ENCODE measurements at places on chromosomes 3 and 15. TPM values are rescaled to one million over a fixed set of nuclear protein-coding genes. Genes with fewer than 3 reads are reported as not detected.

DNA sequence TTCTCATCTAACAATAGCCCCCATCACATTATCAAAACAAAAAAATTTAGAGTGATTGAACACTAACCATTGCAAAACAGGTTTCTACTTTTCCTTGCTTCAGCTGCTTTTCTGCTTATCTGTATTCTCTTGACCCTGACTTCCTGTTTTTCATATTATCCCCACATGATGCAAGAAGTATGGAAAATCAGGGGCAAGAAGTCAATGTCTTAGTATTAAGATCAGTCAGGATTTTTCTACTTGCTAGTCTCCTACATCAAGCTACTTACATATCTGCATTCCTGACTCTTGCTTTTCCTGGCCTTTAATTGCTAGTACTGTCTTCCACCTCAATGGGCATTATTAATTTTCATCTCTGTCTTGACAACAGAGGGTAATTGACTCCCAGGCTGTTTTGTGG is 300.2 kb downstream of the OTOL1 start:
- DNase-seq = no peak

- no peak for DNase-seq
Measured at GRCh38 chr3:159273608-159274007, 471.8 kb downstream of the MFSD1 start.

- peak; percentile 56 for DNase-seq
Measured at GRCh38 chr15:39580485-39581241, at the start of gene THBS1. Gene THBS1, plus strand, starts transcription at chr15:39581079. Its CDS starts 779 bp downstream, at chr15:39581858.

GRCh38 chr3:122258757-122259371 is 66.2 kb upstream of the CSTA start:
- DNase-seq = no peak

DNA sequence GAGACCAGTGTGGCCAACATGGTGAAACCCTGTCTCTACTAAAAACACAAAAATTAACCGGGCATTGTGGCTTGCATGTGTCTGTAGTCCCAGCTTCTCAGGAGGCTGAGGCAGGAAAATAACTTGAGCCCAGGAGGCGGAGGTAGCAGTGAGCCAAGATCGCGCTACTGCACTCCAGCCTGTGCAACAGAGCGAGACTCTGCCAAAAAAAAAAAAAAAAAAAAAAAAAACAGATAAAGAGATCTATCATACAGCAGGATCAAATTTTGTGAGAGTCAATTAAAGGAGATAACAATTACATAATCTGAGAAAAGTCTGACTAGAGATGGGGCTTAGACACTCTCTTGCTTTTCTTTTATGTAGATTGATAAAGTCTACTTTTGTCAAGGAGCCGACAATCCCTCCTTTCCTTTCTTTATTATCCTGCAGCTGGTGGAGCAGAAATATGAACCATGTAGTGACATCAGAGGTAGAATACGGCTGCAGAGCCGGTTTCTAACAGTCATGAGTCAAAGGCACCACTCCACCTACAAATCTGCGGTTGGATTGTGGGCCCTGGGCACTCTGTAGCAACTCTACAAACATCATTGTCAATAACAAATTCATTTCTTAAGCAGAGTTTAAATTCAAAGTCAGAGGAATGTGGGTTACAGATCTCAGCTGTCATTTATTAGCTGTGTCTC is 9.0 kb downstream of the C2CD4A start:
- no peak for DNase-seq

DNA sequence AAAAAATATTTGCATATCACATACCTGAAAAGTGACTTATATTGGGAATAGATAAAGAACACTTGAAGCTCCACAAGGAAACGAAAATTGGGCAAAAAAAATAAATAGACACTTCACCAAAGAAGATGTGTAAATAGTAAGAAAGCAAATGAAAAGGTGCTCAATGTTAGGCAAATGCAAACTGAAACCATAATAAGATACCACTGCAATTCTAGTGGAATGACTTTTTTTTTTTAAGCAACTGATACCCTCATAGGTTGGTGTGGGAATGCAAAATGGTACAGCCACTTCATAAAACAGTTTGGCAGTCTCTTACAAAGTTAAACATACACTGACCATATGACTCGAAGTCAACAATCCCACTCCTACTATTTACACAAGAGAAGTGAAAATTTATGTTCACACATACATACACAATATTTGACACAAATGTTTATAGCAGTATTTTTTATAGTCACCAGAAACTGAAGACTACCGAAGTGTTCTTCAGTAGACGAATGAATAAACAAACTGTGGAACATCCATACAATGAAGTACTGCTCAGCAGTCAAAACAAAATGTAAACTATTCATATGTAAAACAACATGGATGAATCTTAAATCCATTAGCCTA is 176.3 kb downstream of the ZMAT3 start:
- DNase-seq = no peak

GRCh38 chr3:52454250-52454937 is 553 bp upstream of the TNNC1 start:
- DNase-seq = no peak

- DNase-seq = no peak
Measured at GRCh38 chr3:85474241-85474640, 515.5 kb downstream of the CADM2 start.

DNA sequence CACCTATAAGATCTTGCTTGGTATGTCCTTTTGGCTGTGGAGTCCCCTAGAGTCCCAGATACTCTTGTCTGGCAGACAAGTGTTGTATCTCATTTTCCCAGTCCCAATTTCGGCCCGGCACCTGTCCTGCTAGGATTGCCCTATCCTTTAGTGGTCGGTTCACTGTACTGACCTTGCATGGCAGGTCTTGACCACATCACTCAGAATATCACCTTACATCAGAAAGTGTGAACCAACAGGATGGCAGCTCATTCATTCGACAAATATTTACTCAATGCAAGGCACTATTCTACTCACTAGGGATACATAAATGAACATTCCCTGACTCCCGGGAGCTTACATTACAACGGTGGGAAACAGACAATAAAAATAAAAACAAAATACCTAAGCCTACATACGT is 5.7 kb upstream of the CCDC80 start:
- DNase-seq = no peak

DNA sequence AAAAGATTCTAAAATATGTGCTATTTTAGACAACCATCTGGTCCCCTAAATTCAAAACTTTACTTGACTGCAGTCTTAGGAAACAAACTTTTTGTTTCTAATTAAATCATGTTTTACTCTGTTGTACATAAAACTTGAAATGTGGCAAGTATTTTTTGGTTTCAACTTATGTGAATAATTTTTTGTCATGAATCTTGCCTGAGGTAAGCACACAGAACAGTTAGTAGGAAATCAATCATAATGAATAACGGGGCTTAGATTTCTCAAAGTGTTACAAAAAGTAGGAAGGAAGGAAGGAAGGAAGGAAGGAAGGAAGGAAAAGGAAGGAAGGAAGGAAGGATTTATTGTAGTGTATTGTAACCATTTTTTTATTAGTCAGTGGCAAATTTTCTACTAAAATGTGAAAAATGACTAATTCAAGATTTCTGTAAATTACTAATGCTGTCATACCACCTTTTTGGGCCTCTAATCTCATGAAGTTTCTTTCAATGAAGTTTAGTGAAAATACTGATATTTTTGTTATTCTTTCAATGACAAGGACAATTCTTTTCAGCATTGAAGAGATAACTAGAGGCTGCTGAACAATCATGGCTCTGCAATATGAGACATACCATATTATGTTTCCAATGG is 1689.2 kb downstream of the OTOL1 start:
- no peak for DNase-seq

DNA sequence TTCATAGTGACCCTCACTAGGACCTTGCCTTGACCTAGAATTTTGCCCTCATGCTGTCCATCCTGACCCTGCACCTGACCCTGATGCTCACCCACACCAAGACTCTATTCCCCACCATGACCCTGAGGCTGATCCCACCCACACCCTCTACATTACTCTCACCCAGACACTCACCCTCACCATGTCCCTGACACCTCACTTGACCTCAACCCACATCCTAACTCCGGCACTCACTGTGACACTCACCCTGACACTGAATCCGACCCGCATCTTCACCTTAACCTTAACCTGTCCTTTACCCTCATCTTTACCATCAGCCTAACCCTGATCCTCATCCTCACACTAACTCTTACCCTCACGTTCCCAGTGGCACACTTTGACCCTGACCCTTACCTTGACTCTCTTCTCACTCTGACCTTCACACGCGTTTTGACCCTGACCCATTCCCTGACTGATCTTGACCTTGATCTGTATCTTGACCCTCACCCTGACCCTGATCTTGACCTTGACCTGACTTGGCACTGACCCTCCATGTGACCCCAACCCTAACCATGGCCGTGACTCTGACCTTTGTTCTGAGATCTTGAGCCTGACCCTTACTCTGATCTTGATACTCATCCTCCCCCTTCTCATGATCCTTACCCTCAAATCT is 22.2 kb upstream of the SLC25A26 start:
- DNase-seq = no peak

- DNase-seq = no peak
Measured at GRCh38 chr15:84829428-84829827, 12.3 kb downstream of the ALPK3 start.

- DNase-seq = no peak
Measured at GRCh38 chr15:51144021-51144532, 49.4 kb upstream of the TNFAIP8L3 start.

DNA sequence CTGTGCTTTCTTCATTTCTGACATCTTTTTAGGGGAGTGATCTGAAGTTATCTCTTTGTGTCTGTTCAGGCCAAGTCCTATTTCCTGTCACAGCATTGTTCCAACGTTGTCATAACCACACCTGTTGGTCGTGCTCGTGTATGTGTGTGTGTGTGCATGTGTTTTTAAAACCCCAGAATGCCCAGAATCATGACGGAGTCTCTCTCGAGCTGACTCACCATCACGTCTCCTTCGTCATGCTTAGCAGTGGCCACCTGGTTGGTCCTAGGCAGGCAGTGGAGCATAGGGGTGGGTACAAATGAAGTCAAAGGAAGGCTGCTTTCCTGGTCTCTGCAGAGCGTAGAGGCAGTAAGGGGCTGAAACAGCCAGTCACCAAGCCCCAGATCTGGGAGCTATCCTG is 126.8 kb upstream of the ABHD17C start:
- DNase-seq = peak; percentile 47

DNA sequence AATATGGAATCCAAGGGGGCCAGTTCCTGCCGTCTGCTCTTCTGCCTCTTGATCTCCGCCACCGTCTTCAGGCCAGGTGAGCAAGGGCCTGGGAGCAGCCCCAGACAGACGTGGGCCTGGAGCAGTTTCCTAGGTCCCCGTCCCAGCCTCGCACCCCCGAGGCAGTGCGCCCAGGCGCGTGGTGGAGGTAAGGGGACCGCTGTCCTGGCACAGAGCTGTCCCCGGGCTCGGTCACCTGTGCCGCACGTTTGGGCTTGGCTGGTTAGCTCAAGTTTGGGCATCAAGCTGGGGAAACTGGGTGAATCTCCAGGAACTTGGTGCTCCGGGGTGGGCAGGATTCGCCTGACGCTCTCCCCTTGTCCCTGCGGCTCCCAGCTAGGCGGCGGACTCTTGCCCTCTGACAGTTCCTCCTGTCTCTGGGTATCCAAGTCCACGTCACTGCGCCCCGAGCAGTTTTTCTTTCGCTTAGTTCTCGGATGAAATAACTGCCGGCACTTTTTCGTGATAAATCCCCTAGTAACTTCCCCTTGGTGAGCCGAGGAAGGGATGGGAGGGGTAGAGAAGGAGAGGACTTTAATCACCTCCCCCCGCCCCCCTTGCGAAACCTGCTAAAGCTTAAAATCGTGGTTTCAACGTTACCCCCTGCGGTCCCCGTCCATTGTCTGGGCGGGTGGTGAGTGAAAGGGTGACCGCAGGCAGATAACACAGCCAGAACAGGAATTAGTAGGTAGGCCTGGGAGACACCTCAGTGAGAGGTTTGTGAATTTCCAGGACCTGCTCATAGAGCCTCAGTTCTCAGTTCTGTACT is 901 bp downstream of the ALCAM start:
- DNase-seq = peak; percentile 67

- DNase-seq = peak; percentile 13
Measured at GRCh38 chr15:52789008-52789600, 1.0 kb downstream of the ONECUT1 start.

- no peak for DNase-seq
Measured at GRCh38 chr15:91553196-91553854, 300.2 kb upstream of the SLCO3A1 start.

DNA sequence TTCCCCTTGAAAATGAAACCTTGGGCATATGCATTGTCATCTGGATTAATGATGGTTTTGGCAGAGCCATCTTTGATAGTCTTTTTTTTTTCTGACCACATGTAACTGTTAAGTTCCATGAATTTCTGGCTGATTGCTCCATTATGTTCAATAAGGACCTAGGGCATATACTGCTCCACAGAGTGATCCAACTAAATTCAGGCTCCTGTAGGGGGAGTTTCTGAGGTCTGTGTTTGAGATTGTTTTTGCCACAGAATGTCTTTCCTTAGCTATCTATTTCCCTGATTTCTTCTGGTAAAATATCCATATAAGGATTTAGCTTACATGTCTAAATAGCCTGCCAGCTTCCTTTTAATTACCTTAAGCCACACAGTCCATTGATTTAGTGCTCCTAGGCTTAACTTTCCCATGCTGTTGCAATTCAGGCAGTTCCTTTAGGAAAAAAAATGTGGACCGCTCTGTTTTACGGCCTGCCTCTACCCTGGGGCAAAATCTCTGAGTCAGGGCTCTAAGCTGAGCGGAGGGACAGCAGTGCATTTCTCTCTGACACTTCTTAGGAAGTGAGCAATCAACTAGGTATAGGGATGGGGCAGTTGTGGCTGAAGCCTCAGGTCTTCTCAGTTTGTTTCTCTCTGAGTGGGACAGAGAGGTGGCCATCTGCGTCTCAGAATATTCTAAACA is 796.2 kb downstream of the NR2F2 start:
- no peak for DNase-seq

DNA sequence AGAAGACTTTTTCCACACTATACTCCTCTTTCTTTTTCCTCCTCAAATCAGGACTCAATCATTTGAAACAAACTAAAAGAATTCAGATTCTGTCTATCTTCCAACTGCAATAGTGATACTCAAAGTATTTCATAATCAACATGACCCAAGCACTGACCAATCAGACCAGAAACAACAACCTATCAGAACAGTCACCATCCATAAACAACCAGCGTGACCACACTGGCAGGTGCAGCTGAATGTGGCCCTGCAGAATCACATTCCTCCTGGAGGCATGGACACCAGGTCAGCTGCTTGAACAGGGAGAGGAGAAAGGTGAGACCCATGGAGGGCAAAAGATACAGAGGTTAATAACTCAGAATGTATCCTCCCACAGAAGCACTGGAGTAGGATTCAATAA is 13.3 kb downstream of the HRG start:
- no peak for DNase-seq

GRCh38 chr3:13391308-13391707 is 28.8 kb downstream of the NUP210 start:
- no peak for DNase-seq

Gene ECE2
- total RNA-seq = 3.7 TPM

Gene ROPN1B
- total RNA-seq = 2.0 TPM

Gene STRA6
- total RNA-seq = 3.7 TPM

Gene DISP2
- 5.3 TPM for total RNA-seq

Gene GUCA1C
- total RNA-seq = not detected

Gene MME
- total RNA-seq = 4.1 TPM

Gene CCR2
- 0.41 TPM for total RNA-seq

Gene KCNMB3
- total RNA-seq = 2.0 TPM

Gene OXSR1
- 51.0 TPM for total RNA-seq
